AG20443 (cell line): ENCODE measurements at places on chromosomes 11 and 22.

DNA sequence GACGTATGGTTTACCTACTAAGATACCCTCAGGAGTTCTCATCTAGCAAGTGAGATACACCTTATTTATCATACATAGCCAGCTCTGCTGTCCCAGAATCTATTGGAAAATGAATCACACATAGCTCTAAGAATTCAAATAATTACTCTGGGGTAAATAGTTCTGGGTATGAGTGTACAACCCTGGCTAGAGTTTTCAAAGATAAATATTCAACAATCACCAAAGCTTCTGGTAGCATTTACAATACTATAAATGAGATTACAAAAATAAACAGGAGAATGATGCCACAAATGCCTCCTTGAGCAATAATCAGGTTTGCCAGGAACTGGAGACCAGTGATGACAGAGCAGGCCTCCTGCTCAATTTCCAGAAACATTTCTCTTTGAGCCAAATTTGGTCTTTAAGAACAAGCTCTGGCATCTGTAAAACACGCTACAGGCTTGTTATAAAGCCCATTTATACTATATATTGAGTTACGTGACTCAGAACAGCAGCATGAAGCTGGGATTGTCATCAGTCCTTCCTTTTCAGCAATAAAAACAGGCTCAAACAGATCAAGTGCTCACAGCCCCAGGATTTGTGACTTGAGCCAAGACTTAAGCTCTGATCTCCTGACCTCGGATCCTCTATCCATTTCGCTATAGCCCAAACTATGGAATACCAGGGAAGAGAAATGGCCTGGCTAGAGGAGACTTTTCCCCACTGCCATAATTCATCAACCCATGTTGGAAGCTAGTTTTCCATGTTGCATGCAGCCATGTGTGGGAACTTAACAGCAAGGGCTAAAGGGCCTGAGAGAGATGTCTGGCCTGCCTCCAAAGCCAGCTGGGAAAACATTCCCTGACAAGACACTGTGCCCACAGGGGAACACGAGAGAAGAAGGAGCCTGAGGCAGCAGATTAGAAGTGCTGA, 19.7 kb downstream of the RAB30 start:
- DNase-seq = peak; percentile 82

DNA sequence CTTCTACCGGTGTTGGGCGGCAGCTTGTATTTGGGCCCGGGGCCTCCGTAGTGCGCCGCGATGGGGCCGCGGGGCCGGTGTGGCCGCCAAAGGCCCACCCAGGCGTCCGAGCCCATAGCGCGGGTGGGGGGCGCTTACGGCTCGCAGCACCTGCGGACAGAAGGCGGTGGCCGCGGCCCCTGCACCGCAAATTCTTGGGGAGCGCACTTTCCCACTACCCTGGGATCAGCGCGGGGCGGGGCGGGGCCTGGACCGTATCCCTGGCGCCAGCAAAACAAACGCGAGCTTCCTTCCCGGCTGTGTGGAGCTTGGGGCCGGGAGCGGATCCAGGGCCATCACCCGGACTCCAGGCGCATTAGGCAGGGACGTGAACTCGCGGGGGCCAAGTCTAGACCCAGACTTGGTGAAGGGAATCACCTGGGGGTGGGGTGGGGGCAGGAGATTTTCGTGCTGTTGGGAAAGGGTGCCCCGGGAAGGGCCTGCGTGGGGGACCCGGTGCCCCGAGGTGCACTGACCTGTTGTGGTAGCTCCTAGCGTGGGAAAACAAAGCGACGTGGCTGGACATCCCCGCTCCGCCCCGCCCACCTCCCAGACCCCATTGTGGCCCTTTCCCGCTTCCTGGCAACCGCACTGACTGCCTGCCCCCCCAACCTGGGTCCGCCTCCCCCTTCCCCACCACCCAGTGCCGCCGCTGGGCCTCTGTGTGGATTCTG, 2.3 kb upstream of the TYMP start:
- DNase-seq = peak; percentile 85

DNA sequence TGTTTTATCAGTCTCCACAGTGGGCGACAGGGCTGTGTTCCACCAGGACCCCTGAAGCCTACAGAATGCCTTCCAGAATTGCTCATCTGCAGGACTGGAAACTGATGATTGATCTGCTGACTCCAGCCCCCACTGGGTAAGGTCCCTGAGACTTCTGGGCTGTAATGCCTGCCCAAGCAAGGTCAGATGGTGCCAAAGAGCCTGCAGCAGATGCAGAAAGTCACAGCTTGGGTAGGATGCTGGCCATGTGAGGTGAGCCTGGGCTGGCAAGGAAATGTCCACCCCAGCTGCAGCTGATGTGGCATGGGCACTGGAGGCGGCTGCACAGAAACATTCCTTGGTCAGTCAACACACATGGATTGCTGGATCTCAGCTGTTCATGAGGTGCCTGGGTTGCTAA, 30.9 kb downstream of the LRRC32 start:
- DNase-seq = no peak

GRCh38 chr22:17548756-17549035, 14.6 kb upstream of the SLC25A18 start:
- no peak for DNase-seq

GRCh38 chr11:2932850-2933251, 3.6 kb upstream of the PHLDA2 start:
- no peak for DNase-seq

- DNase-seq = no peak
These were observed 47.1 kb upstream of the EED start for GRCh38 chr11:86197448-86197847.

DNA sequence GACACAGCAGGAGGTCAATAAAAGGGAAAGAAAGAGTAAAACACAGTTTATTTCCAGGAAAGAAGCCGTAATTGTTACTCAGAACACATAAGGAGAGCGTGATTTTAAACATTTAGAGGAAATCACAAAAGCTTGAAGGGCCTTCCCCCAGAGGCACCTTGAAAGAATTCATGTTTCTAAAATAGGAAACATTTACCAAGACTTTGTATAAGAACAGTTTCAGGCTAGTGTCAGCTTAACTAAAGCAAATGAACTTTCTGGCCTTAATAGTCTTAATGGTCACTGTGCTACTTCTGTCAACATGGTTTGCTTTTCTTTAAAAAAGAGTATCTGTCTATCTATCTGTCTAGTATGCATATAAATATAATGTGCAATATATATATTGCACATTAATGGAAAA, 208.8 kb downstream of the CNTN5 start:
- no peak for DNase-seq

DNA sequence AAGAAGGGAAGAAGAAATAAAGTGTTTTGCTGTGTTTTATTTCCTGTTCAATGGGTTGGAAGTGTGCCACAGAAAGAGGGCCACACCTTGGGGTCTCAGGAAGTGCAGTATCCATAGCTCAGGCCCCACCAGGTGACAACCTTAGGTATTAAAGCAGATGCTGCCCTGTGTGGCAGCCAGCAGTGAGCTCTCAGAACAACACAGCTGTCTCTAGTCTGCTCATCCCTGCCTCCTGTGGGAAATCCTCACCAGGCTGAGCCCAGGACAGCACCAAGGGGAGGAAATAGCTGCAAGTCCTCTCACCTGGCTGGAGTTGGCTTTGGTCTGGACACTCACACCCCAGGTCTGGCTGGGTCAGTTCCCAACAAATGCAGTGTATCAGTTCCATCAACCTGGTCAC, 25.1 kb downstream of the ARL14EP start:
- no peak for DNase-seq

DNA sequence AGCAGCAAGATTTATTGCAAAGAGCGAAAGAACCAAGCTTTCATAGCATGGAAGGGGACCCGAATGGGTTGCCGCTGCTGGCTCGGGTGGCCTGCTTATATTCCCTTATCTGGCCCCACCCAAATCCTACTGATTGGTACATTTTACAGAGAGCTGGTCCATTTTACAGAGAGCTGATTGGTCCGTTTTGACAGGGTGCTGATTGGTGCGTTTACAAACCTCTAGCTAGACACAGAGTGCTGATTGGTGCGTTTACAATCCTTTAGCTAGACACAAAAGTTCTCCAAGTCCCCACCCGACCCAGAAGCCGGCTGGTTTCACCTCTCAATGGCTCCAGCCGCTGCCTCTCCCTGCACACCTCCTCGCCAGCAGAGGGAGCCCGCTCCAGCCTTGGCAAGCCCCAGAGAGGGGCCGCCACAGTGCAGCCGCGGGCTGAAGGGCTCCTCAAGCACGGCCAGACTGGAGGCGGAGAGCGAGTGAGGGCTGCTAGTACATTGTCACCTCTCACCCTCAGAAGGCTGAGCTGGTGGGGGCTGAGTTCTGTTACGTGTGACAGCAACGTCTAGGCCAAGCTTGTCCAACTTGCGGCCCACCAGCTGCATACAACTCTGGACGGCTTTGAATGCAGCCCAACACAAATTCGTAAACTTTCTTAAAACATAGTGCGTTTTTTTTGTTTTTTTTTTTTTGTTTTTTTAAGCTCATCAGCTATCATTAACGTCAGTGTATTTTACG, 8.7 kb downstream of the PTH start:
- no peak for DNase-seq

- DNase-seq = peak; percentile 92
These were observed 48.3 kb downstream of the RPUSD4 start for GRCh38 chr11:126163074-126163700.

- peak; percentile 91 for DNase-seq
These were observed at the start of gene OR51D1 for GRCh38 chr11:4636962-4637661. TSS of gene OR51D1 (plus strand) at chr11:4637477. CDS start at chr11:4639791, 2,314 bp downstream.

DNA sequence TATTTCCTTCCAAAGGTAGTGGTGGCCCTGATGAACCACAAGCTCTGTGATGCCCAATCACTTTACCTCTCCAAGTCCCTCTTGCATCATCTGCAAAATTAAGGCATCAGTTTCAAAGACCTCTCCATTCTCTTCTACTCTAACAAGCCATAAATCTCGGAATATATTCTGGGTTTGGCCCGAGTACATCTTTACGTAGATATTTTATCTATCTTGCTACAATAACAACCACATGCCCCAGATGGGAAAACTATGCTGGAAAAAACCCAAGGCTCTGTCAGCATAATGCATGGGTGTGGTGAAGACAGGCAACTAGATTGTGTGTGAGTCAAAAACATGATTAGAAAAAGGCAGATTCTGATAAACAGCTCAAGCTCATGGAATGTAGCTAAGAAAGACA, 228.2 kb upstream of the BLID start:
- peak; percentile 73 for DNase-seq

DNA sequence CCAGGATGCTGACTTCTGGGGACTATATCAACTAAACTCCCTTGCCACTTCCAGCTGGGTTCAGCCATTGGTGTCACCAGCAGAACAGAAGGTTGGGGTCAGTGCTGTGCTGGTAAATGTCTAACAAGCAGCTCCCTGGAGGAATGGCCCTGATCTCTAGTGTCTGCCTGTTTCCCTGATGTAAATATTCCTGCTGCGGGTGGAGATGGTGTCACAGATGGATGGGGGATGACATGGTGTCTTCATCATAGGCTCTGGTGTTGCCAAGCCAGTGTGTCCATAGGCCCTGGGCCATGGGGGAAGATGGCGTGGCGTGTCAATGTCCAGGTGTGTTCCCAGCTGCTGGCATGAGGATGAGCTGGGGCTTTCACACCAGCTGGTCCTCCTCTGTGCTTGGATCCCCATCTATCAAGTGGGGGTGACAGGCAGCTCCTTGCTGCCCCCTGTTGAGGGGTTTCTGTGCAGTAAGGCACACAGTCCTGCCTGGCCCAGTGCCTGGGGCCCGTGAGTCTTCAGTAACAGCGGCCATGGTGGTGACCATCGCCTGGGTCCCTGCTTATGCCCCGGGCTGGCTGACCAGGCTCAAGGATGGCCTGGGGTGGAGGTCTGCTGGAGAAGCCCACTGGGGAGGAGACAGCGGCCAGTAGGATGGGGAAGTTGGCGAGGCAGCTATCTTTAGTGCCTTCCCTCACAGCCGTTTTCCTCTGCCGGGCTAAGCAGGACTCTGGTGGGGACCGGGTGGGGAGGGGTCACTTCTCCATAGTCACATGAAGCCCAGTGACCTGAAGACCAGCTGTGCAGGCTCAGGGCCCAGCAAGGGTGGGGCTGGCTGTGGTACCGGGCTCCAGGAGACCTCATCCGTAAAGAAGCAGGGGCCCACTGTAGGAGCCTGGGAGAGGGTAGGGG, 12.7 kb downstream of the RPL3 start:
- DNase-seq = no peak

DNA sequence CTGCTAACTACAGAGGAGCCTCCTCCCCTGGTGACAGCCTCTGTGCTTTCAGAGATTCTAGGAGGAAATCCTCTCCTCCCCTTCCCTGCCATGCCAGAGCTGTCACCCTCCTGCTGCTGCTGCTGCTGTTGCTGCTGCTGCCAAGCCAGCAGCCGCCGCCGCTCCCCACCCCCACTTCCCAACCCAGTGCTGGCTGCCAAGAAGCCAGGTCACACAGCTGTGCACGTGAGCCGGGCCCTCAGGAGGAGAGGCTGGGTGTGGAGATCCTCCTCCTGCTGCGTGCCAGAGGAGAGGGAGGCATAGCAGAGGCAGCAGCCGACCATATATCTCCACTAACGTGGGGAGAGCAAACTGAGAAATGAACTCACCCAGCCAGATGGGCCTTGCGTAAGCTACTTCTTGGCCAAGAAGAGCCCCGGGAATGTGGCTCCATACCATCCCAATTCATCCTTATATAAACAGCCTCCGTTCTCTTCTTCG, 12.4 kb downstream of the CRY2 start:
- peak; percentile 97 for DNase-seq

- DNase-seq = no peak
These were observed 337.0 kb downstream of the INSC start for GRCh38 chr11:15451713-15452112.

- DNase-seq = no peak
These were observed 2.9 kb upstream of the NNMT start for GRCh38 chr11:114293201-114293711.

DNA sequence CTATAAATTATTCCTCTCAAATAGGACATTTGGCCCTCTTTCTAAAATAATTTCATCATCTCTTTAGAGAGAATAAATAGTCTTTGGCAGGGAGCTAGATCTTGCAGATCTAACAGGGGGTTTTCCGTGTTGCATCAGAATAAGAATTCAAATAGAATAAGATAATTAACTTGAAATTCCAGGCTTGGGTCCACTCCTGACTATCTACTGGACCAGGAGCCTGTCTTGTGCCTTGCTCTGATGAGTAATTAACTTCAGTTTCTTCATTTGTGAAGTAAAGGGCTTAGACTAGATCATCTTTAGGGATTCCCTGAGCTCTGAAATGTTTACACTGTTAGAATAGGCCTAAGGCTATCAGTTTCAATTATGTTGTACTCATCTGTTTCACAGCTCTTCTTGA, 23.5 kb upstream of the TMEM123 start:
- DNase-seq = no peak

GRCh38 chr22:31333641-31334040, 12.5 kb downstream of the PATZ1 start:
- DNase-seq = no peak

GRCh38 chr11:18384157-18384641, 10.2 kb upstream of the LDHA start:
- peak; percentile 75 for DNase-seq
